ENCODE measurements at places on chromosomes 7 and 10.

GRCh38 chr7:91250706-91251105, 13.5 kb upstream of the FZD1 start:
- DNase-seq: no peak

- DNase-seq: peak; percentile 36
Observed at GRCh38 chr7:88217675-88218428, 2.0 kb downstream of the SRI start.

- peak; percentile 30 for DNase-seq
Observed at GRCh38 chr10:92699518-92700381, 10.0 kb downstream of the HHEX start.

DNA sequence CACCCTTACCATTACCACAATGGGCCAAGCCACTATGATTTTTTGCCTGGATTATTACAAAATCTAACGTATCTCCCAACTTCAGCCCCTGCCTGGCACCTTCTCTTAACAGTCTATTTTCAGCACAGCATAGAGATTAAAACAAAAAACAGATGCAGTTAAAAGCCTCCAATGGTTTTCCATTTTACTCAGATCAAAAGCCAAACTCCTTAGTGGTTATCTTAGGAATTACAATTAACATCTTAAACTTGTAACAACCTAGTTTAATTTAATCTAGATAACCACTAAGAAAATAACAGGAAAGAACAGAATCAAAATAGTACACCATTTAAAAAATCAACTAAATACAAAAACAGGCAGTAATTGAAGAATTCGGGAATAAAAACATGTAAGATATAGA, 43.5 kb downstream of the DNAJC1 start:
- DNase-seq: no peak

DNA sequence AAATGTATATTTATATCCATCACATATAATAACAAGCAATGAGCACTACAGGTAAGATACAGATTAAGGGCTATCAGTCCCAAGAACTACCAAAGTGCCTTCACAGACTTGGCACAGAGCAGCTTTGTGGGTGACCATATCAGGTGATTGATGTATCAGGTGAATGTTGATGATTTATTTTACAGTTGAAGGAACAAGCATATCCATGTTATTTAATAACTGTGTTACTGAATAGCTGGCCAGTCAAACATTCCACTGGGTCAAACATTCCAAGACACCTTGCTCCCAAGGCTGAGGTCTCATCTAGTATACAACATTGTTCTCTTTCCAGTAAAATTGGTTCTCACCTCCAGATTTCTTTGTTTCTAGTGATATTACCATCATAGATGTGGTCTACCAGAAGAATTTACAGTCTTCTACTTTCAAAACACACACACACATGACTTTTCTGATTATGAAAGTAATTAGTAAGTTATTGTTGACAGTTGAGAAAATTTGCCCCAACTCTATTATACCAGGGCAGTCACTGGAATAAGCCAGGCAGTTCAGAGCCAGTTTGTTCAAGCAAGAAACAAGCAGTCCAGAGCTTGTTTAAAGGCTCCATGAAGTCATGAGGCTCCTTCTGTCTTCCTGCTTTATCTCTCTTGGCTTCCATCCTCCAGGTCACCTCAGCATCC, 68.2 kb downstream of the ELAPOR2 start:
- DNase-seq: no peak

DNA sequence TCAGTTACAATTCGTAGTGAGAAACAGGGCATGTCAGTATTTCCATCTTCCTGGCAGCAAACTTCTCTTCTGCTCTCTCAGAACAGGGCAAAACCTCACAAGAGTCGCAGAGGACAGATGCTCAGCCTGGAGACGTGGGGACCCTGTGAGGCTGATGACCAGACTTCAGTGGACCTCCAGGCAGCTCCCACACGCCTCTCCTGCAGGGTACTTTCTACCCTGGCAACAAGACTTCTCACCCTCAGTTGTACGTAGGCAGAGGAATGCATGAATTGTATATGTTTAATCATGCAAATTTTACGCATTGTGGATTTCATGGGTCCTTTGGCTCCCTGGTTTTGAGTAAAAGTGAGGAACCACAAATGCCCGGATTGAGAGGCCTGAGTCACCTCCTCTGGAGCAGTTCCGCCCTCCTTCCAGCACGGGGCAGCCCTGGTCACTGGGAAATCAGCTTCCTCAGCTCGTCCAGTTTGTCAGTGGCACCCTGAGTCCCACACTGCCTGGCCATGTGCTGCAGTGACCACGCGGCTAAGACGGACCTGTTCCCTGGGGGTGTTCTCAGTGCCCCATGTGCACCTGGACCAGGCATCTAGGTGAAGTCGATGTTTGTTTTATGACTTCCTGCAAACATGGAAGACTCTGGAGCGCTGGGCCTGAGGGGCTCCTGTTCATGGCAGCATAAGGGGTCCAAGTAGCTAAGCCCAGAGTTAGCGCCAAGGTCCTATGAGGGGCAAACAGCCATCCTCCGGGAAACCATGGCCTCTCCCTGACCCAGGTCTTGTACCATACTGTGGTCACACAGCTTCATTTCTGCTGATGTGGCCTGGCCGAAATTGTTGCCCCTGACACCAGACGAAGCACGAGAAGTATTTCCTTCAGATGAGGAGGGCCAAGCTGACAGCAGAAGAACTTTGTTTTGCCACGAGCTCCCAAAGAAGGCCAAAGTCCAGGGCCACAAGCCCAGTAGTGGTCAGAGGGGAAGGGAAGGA, 165.1 kb downstream of the TNS3 start:
- no peak for DNase-seq

- DNase-seq: no peak
Observed at GRCh38 chr10:29751684-29752083, 116.9 kb upstream of the SVIL start.

- no peak for DNase-seq
Observed at GRCh38 chr7:152909683-152910544, 150.4 kb downstream of the ACTR3B start.

- DNase-seq: no peak
Observed at GRCh38 chr10:101568054-101568745, 19.9 kb downstream of the POLL start.

DNA sequence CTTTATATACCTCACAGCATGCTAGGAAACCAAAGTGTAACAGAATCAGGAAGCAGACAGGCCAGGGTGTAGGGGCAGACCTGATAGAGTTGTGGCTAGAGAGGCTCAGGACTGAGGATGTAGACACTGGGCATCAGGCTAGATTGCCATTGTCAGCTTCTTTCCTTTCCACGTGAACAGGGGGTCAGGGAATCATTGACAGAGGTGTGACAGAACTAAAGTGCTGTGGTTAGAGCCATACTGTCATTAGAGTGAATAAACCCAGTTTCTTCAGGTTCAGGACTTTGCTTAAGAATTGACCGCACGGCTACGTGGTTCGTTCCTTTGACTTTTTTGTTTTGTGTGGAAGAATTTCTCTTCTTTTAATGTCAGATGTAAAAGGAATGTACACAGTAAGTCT, 90.7 kb downstream of the CALD1 start:
- no peak for DNase-seq

DNA sequence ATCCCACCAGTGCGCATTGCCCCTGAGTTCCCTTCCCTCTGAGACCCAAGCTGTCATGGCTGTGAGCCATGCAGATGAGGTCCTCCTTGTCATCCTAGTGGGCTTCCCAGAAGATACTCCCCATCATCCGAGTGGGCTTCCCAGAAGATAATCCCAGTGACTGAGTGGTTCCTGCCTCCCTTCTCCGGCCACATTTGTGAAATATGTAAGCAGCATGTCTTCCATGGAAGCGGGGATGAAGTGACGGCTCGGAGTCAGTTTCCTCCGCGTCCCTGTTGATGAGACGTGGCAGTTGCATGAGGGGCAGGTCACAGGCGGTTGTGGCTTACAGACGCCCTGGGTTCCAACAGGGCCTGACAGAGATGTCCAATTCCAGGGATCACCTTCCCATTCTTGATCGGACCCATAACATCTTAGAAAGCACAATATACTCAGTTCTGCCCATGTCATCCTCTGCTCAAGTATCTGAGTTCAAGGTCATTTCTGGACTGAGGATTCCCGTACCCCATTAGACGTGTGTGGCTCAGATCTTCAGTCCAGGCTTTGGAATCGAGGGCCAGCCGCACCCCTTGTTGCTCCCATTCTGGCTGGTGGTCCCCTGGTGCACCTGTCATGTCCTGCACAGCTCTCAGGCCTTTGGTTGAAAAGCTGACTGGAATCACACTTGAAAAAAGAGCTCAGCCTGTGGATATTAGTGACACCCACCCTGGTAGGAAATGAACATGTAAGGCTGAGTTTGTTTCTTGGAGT, 166.9 kb downstream of the PTPRN2 start:
- DNase-seq: no peak

All from CD4-positive, alpha-beta T cell treated with Interleukin-21 for 1 hour (primary cell).